ENCODE measurements at places on chromosomes 7 and 10.

- no peak for DNase-seq
These were observed 29.4 kb upstream of the ATOH7 start for GRCh38 chr10:68261132-68261856.

DNA sequence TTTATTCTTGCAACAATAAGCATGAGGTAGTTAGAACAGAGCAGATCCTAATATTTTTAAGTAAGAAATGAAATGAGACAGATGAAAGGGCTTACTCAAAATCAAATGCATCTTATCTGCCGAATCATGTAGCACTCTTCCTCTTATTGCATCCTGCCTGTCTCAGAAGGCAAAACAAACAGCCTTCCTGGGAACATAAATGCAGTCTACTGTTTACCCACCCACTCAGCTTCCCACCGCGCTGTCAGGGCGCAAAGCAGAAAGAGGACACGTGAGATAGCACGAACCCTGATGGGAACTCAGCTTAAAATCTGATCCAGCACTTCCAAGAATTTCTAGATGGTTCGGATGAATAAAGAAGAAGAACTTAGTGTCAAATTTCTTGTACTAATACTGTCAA is 114.4 kb upstream of the CDK1 start:
- no peak for DNase-seq

GRCh38 chr10:116126239-116126638 is 146.8 kb downstream of the GFRA1 start:
- DNase-seq = no peak

DNA sequence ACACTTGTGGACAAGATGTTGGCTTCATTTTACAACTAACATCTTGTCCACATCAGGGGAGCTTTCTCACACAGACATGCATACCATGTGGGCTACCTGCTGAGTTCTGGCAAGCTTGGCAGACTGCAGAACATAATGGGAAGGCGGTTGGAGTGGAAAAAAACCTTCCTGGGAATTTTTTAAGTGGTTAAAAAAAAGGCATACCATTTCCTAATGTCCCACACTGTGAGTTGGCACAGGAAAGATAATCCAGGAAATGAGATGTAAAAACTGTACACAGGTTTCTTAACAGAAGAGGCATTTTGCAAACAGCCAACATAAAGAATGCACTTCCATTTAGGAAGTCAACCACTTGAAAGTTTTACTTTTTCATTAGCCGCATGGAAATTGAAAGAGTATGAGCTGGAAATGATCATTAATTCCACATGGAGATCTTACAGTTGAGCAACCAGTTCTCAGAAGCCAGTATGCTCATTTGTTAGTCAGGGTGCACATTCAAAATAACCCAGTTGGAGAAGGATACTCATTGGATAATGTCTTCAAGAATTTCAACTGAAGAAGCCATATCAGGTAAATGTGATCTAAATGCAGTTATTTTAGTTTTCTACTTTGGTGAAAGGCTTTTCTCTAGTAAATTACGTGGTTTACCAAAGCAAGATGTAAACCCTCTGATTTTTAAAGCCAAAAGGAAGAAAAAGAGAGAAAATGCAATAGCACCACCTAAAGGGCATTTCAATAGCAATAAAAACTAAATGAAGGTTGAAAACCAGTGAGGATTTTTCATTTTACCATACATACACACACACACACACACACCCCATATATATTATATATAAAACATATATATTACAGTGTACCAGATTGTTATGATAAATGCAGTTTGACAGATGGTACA is 194.0 kb downstream of the TAX1BP1 start:
- DNase-seq = no peak

DNA sequence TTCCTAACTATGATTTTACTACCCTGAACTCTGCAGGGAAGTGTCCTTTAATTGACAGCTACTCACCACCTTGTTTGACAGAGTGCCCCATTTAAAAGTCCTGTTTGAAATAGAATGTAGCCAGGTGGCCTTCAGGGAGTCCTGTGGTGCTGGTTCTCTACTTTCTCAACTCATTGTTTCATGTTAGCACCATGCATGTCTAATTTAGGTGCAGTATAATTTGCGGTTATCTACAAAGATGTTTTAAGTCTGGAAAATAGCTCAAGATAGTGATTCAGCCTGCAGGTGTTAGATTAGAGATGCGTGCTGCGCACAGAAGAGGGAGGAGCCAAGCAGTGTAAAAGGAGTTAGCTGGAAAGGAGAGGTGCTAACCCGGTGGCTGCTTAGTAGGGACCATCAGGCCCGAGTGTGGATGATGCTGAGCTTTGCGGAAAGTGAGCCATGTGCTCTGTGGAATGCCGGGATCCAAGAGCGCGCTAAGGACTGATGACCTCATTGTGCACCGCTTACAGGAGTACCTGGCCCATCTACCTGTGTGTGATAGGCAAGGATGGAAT is 1.2 kb downstream of the CCM2 start:
- no peak for DNase-seq

GRCh38 chr10:24920907-24921881 is 31.2 kb downstream of the PRTFDC1 start:
- DNase-seq = no peak

GRCh38 chr7:149562602-149563001 is 65.0 kb upstream of the ZNF746 start:
- DNase-seq = no peak

DNA sequence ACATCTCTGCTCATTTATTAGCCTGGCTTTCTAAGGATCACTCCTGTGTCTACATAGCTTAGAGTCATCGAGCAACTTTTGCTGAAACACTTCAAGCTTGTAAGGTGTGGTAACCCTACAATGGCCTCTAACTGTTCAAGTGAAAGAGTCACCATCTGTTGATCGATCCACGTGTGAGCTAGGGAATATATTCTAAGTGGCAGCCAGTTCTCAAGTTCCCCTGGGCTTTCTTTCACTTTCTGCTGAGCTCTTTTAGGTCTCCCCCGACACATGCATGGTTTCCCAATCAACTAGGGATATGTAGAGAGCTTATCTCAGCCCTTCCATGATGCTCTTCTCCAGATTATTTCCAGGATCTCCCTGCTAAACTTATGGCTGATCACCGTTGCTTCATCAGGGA is 15.5 kb downstream of the AOAH start:
- no peak for DNase-seq

DNA sequence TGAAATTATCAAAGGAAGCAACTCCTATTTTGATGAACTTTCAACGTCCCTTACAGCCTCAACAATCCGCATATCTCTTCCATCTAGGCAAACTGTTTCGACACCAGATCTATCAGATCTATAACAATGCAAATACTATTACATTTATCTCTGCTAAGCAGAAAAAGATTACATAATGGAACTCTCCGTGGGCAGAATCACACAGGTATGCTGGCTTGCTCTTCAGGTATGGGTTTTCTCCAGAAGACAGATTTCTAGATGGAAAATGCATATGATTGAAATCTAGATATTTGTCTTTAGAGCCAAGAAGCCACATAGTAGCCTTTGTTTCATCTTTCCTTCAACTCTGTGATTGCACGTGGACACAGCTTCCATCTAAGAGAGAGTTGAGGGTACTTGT is 38.6 kb downstream of the ADAM12 start:
- no peak for DNase-seq

DNA sequence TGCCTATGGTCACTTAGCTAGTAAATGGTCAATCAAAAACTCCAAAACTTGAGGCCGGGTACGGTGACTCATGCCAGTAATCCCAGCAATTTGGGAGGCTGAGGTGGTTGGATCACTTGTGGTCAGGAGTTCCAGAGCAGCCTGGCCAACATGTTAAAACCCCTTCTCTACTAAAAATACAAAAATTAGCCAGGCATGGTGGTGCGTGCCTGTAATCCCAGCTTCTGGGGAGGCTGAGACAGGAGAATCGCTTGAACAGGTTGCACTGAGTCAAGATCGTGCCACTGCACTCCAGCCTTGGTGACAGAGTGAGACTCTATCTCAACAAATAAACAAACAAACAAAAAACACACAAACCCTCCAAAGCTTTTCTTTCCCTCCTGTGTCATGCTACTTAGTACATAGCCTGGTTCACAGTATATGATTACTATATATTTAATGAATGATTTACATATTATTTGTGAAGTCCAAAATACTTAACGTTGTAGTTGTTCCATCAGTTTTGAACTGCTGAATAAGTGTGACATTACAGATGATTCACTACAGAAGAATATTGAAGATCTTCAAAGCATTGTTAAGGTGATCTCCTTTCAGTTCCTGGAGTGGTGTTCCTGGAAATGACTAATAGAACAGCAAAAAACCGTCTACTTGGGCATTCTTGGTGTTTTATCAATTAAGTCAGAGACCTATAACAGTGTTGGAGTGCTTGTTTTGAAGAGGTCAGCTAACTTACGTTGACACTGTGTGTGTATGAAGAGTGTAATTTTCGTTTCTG is 72.9 kb downstream of the ADK start:
- DNase-seq = no peak

DNA sequence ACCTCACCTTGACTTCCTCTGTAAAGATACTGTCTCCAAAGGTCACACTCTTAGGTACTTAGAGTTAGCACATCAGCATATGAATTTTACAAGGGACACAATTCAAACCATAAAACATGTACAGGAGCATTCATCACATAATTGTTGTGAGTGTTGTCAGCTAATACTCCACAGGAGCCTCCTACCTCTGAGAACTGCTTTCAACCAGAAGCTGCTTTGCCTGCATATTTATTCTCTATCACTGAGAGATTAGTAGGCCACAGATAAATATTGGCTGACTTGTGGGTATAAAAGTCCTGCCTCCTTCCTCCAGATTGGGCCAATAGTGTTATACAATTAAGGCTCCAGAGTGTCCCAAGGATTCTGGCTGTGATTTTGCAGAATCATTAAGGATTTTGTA is 1207.0 kb downstream of the XPNPEP1 start:
- no peak for DNase-seq

DNA sequence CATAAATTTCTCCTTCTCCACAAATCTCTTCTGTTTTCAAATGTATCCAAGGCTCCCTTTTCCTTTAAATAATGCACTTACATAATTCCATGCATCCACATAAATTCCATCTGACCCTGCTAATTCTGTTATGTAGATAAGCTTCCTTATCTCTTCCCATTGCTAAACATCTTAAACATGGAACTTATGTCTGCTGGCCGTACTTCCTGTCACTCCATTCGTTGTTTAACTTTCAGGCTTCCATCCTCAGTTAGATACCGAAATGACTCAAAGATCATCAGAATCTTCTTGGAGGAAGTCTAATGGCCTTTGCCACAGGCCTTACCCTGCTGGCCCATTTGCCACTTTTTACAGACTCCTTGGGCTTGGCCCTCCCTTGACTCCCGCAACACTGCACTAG is 330.9 kb downstream of the GFRA1 start:
- DNase-seq = no peak

DNA sequence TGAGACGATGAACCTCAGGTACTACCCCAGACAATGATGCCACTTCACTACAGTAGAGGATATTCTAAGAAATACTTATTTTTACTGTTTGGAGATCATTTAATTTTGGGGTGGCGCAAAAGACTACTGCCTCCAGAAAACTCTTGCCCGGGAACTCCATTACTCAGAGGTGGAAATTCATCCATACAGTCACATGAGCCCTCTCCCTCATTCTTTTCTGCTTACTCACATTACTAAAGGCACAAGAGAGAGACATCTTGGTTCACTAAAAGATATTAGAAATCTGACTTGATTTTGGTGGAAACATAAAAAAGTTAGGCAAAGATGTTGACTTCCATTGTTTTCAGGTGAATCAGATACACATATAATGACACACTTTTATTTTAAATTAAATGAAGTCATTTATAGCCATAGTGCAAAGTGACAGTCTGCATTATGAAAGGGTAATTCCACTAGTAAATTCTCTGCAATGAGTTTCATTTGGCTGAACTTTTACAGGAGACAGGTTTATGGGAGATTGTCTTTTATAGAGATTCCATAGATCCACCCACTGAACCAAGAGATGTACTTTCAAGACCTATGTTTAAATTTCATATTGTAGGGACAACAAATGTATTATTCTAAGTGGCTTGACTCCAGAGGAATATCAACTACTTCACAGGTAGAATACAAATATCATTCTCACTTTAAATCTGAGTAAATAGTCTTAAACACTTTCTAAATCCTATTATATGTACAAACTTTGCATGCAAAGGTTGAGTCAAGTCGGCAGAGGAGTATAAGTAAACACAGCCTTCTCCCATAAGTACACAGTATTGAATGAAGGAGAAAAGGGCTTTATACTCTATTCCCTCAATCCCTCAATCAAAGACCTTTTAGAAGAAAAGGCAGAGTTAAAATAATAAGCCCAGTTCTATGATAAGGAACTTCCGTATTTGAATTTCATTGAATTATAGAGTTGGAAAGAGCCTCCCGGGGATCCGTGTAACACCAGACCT is 18.8 kb downstream of the NEBL start:
- no peak for DNase-seq

DNA sequence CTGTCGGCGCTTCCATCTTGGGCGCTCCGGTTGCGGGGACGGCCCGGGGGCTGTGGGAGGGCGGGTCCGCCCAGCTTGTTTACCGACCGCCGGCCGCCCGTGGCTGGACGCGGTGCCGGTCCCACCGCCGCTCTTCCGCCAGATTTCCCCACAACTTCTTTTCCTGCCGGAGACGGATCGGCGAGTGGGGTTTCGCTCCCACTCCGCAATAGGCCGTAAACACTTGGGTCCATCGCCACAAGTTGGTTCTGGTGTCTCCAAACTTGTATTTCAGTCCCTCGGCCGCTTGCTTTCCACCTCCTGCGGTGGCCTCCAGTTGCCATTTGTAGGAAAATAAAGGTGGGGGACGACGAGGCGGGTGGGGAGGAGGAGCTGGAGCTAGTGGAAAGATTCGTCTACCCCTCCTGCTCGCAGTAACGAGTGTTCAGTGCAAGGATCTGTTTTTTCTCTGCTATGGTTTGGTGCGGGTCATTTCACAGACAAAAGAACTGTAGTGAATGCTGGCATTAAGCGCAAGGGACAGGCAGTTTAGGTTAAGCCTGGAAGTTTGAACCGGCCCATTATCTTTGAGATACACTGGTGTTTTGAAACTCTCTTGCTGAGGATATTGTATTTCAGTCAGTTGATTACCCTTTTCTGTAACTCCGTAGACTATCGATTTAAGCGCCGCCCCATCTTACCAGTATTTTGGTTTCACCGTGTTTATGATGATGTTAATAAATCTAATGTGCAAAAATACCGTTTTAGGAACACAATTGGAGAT is 24.3 kb upstream of the ZRANB1 start:
- peak; percentile 2 for DNase-seq

DNA sequence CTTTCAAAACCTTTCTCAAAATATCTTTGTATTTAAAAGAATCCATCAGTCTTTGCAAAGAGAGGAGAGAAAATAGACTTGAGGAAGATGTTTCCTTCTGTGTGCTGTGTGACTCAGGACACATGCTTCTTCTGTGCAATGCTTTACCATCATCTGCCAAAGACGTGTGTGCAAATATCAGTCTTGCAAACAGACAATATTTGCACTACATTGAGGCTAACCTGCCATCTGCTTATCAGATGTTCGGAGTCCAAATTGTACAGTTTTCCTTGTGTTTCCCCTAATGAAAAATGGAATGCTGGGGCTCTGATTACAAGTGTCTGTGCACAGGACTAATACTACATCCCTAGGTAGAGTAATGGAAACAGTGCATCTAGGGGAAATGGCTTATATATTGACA is 353.1 kb upstream of the LRRTM3 start:
- no peak for DNase-seq

- DNase-seq = no peak
These were observed 109.1 kb downstream of the MTERF1 start for GRCh38 chr7:91771394-91771793.

Measured in stimulated activated CD8-positive, alpha-beta memory T cell treated with anti-CD3 and anti-CD28 coated beads, Interleukin-7, amount 100 ng/mL, for 1 hour (primary cell).